Pulmonary artery endothelial cell (primary cell): ENCODE measurements at places on chromosomes 1 and 21. TPM values are rescaled to one million over a fixed set of nuclear protein-coding genes. Genes with fewer than 3 reads are reported as not detected.

Gene VWA1
- 1.6 and 1.7 TPM in 2 replicates for total RNA-seq

- no peak for DNase-seq
Observed at GRCh38 chr1:162360237-162360873, 16.3 kb downstream of the SPATA46 start.

Gene ZBTB8A
- total RNA-seq, result 6.9 and 10.4 TPM in 2 replicates

Gene PROK1
- total RNA-seq, result not detected in 2 replicates

DNA sequence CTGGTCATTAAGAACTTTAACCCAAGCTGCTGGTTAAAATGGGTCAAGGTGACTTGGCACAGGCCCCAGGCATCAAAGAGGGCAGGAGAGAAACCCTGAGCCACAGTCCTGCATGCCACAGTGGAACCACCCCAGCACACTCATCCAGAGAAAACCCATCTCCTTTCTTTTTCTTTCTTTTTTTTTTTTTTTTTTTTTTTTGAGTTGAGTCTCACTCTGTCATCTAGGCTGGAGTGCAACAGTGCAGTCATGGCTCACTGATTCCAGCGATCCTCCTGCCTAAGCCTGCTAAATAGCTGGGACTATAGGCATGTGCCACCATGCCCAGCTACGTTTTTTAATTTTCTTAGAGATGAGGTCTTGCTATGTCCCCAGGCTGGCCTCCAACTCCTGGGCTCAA is 109.2 kb upstream of the RAB4A start:
- no peak for DNase-seq

Gene C1orf50
- 2.6 and 4.9 TPM in 2 replicates for total RNA-seq

Gene LCE6A
- total RNA-seq, result not detected in 2 replicates

Gene WDR64
- total RNA-seq, result not detected in 2 replicates

DNA sequence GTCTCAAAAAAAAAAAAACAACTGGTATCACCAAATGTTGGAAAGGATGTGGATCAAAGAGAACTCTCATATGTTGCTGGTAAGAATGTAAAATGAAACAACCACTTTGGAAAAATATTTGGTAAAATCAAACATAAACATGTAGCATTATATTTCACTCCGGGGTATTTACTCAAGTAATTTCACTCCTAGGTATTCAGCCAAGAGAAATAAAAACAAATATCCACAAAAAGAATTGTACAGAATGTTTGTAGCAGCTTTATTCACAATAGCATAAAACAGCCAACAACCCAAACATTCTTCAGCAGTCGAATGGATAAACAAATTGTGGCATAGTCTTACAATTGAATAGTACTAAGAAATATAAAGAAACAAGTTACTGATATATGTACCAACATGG is 32.4 kb upstream of the ZSWIM5 start:
- no peak for DNase-seq

- DNase-seq, result no peak
Observed at GRCh38 chr1:37753473-37754321, 11.2 kb downstream of the EPHA10 start.

DNA sequence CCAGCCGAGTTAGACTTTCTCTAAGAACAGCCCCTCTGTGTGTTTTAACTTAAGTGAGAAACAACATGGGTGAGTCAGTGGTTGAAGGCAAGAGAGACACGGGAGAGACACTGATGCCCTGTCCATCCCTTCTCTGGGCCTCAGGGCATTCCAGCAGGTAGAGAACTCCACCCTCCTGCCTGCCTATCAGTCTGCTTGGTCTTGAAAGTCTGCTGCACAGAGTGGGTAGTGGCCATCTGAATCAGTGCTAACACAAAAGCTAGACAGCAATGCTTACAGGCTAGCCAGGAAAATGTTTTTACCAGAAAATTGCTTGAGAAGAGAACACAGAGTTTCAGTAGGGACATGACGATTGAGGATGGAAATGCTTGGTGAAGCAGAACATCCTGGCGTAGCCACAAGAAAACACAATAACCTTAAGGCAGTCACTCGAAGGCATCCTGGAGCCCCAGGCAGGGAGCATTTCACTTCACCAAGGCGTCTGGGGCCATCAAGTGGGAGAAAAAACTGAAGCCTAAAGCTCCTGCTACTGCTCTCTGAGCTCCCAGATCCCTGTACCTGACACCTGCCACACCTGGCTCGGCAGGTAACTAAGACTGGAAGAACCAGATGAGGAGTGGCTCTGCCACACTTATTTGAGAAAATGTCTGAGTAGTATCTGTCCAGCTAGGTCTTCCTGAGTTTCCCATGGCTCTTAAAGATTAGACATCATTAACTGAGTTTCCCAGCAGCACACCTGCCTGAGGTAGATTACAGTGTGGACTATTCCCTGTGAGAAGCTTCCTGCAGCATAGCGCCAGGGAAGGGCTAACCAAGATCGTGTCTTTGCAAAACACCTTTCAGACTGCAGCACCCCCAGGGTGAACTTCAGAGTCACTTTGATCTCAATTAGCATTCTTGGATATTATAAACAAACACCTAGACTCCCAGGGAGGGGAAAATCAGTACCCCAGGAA is 18.1 kb upstream of the LBR start:
- DNase-seq, result no peak

Gene LRRC41
- total RNA-seq, result 61.6 and 67.6 TPM in 2 replicates

Gene MRTO4
- 47.0 and 49.6 TPM in 2 replicates for total RNA-seq

- DNase-seq, result peak; percentile 7
Observed at GRCh38 chr1:36609241-36610027, 126.7 kb upstream of the CSF3R start.

- DNase-seq, result peak; percentile 78
Observed at GRCh38 chr1:64039390-64039926, 164.0 kb upstream of the UBE2U start.

- no peak for DNase-seq
Observed at GRCh38 chr1:198919667-198920398, 281.0 kb downstream of the PTPRC start.

DNA sequence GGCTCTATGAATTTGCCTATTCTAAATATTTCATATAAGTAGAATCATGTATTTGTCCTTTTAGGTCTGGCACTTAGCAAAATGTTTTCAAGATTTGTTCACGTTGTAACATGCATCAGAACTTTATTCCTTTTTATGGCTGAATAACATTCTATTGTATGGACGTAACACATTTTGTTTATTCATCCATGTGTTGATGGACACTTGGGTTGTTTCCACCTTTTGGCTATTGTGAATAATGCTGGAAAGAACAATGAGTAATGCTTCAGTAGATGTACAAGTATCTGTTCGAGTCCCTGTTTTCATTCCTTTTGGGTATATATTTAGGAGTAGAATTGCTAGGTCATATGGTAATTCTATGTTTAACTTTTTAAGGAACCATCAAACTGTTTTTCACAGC is 24.7 kb downstream of the SLC35A3 start:
- DNase-seq, result no peak

Gene ADAMTS1
- 70.9 and 106 TPM in 2 replicates for total RNA-seq

- no peak for DNase-seq
Observed at GRCh38 chr21:32990666-32991065, 35.1 kb upstream of the OLIG2 start.

DNA sequence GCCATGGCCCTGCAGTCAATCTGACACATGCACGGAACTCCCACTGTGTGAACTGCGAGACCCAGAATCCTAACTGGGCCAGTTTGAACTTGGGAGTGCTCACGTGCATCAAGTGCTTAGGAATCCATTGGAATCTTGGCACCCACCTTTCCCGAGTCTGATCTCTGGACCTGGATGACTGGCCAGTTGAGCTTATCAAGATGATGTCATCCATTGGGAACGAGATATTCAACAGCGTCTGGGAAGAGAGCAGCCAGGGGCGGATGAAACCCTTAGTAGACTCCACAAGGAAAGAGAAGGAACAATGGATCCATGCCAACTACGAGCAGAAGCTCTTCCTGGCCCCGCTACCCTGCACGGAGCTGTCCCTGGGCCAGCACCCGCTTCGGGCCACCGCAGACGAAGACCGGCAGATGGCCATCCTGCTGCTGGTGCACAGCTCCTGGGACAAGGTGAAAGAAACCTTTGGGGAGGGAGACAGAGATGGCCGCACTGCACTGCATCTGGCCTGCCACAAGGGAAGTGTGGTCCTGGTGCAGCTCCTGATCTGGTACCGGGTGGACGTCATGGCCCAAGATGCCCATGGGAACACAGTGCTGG is 3.1 kb upstream of the TDRD5 start:
- DNase-seq, result no peak

Gene OR2L8
- total RNA-seq, result not detected in 2 replicates

GRCh38 chr1:152143150-152143887 is 15.7 kb downstream of the RPTN start:
- DNase-seq, result no peak

- DNase-seq, result no peak
Observed at GRCh38 chr1:84700070-84700469, 9.8 kb upstream of the SSX2IP start.

Gene LCA5L
- 0.21 and 0.79 TPM in 2 replicates for total RNA-seq

DNA sequence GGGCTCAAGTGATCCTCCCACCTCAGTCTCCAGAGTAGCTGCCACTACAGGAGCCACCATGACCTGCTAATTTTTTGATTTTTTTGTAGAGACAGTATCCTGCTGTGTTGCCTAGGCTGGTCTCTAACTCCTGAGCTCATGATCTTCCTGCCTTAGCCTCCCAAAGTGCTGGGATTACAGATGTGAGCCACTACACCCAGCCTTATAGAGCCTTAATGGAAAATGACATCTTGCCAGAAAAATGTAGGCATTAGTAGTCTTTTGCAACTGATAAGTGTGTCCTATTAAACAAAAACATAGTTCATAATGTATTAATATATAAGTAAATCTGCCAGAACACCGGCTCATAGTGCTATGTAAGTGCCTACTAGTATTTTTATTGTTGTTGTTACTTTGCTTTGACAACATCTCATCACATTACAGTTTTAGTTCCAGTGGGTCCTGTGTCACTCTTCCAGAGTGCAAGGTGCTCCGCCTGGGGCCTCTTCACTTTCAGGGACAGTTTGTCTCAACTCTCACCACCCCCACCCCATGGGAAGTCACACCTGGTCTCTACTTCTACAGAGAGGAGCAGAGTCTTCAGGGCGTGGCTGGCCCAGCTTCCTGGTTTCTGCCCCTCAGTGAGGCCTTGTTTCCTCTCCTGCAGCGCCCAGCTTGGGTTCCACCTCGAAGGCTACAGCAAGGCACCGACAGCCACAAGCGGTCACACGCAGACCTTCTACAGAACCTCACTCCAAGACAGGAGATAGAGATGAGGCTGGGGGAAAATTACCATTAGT is 30.1 kb downstream of the RHOU start:
- DNase-seq, result no peak

DNA sequence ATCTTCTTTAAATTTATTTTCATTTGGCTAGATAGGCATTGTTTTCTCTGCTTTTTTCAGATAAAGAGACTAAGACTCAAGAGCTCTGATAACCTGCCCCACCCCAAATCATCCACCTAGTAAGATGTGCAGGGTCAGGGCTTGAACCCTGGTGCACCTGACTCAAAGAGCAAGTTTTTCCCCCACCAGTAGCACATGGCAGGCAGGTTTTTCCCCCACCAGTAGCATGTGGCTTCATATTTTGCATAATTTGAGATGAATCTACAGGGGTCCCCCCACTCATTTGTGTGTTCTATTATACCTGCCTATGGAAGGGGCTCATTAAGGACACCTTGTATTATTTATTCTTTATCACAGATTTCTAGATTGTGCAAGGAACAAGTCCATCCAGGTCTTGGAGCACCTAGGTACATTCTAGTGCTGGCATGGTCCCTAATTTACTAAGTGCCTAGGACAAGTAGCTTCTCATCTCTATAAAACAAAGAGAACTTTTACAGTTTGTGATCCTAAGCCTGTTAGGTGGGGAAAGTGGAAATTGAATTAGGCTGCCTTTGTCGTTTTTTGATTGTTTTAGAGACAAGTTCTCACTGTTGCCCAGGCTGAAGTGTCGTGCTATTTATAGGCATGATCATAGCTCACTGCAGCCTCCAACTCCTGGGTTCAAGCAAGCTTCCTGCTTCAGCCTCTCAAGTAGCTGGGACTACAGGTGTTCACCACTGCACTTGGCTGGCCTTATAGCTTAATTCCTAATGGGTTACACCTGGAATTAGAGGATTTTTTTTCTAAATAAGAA is 13.2 kb upstream of the CTSE start:
- DNase-seq, result no peak

GRCh38 chr1:173280899-173281660 is 73.9 kb upstream of the TNFSF4 start:
- DNase-seq, result no peak

GRCh38 chr21:44065428-44065827 is 41.8 kb upstream of the PWP2 start:
- no peak for DNase-seq

Gene CFAP107
- total RNA-seq, result not detected in 2 replicates

DNA sequence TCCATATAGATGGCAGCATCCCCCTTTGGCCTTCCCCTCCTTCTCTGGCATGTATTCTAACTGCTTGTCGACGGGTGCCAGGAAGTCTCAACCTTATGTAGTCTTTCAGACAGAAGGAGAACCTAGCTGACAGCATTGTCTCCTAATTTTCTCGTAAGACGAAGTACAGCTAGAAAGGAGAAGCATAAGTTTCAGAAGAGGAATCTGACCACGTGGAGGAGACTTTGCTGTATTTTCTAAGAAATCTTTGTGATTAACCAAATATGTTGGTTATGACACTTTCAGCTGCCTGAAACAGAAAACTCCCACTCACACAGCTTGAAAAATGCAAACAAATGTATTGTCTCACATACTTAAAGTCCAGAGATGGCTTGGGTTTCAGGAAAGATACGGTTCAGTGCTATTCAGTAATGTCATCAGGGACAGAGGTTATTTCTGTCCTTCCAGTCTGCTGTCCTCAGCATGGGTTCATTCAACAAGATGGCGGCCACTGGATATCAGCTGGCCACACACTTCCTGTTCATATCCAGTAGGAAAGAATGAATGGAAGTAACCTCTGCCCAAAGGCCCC is 109.5 kb upstream of the ZNF648 start:
- DNase-seq, result no peak

GRCh38 chr1:235160383-235160956 is 580 bp downstream of the RBM34 start:
- peak; percentile 33 for DNase-seq

GRCh38 chr1:11940260-11940921 is 5.9 kb downstream of the PLOD1 start:
- no peak for DNase-seq

DNA sequence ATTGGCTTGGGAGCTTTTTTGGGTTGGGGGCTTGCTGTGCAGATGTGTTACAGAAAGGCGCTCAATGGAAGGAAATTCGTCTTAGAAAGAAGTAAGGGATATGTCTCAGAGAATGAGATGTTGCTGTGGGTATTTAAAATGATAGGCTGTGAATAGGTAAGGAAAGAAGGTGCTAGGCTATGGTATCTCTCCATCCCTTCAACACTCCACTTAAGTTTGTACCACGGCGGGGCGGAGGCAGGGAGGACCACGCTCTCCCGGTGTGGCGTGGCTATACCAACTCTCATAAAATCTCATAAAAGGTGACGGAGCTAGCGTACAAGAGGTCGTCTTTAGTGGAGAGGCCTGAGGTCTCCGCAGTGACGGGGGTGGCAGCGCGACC is 305 bp upstream of the RPS6KC1 start:
- no peak for DNase-seq

- no peak for DNase-seq
Observed at GRCh38 chr1:196654271-196654670, 2.4 kb downstream of the CFH start.

Gene PLA2G2C
- total RNA-seq, result not detected in 2 replicates
